ENCODE measurements at places on chromosomes 4 and X.
A peak's percentile ranks its signal among the peaks of the same experiment; 100 is the strongest.

GRCh38 chr4:115187136-115187535, 73.7 kb upstream of the NDST4 start:
- DNase-seq, result no peak

- DNase-seq, result no peak
Measured at GRCh38 chrX:78658845-78659744, at the start of gene RTL3. Gene RTL3 (minus strand): TSS chrX:78659328. CDS start chrX:78658420, 908 bp downstream.

GRCh38 chr4:154868414-154869194, 87.5 kb downstream of the RBM46 start:
- no peak for DNase-seq

DNA sequence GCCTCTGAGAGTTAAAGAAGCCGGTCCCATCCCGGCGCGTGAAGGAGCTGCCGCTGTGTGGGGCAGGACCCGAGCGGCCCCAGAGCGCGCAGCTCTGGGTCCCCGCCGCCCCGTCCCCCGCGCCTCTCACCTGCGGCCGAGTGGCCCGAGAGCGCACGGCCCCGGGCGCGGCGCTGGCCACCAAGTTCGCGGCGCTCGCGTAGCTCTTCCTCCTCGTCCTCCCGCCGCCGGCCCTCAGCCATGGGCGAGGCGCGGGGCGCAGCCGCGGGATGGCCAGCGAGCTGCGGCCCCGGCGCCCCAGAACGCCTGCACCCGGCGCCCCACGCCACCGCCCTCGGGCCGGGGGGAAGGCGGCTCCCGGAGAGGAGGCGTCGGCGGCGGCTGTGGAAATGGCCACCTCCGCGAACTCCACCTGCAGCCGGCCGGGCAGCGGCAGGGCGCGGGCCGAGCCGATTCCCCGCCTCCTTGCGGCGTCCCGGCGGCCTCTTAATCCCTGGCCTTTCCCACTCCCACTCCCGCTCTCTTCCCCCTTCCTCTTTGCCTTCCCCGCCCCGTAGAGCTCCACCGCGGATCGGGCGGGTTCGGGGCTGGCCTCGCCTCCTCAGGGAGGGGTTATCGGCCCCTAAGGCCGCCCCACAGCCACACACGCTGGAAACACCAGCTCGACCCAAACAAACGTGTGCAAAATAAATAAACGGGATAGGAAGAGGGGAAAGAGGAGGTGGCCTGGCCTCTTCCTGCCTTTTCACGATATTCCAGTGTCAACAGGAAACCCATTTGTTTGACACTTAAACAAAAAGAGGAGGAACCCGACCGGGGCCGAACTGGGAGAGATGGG, at the start of gene SH3D19:
TSS of gene SH3D19 (minus strand) at position 495 of the 838 bp plus-strand sequence. CDS start at position 242, 253 bp downstream.
- DNase-seq, result no peak

DNA sequence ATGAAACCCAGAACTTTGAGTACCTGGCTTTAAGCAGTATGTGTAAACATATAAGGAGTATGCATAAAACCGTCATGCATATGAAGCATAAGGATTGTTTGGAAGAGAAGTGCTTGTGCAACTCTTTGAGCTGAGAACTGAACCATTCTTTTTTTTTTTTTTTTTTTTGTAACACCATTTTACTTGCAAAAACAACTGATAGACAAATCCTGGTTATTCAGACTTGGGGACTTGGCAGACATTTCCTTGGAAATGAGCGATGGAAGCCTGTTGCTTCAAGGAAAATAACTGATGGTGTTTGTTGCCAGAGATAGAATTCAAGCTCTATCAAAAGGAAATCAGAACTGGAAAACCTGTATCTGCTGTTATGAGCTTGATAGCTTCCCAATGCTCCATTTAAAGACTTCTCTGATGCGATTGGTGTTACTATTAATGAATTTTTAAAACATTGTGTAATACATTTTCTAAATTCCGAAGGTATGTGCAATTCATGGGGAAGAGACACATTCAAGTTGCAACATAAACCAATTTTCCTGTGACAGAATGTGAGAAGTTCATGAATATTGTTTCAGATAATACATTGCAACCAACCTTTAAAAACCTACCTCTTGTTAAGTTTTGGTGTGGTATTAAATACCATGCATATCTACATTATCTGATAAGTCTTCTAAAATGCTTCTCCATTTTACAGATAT, 47.0 kb upstream of the FAT1 start:
- no peak for DNase-seq

- DNase-seq, result no peak
Measured at GRCh38 chr4:10664408-10664807, 20.2 kb downstream of the CLNK start.

DNA sequence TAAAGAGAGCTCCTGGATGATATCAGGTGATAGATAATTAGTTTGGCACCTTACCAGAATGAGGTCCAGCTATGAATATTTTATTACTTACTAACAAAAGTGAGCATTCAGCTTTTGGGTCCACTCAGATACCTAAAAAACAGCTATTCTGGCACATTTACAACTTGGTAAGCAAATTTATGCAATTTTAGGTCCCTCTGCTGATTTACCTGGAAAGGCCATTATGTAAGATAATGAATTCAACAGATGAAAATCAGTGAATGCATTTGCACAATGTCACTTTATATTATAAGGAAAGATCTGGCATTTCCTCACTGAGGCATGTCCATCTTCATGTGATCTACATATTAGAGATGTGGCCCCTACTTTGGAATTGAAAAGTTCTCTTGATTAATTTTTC, 517.0 kb downstream of the SPRY1 start:
- DNase-seq, result no peak

GRCh38 chrX:22310779-22311178, 38.1 kb downstream of the CBLL2 start:
- no peak for DNase-seq

DNA sequence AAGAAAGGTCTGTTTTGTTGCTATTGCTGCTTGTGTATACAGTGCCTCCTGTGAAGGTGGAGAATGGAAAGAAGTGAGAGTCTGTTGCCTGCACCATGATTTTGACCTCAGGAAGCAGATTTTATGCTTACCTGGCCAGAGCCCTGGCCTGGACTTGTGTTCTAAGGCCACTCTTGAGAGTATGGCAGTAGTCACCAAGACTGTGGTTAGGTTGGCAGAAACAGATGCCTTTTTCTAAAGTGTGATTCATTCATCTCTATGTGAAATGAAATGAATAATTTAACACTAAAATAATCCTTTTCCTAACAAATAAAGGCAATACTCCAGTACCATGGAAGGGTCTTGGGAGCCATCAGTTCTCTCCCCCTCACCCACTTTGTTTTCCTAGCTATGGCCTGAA, 161.8 kb downstream of the DCLK2 start:
- DNase-seq, result no peak

DNA sequence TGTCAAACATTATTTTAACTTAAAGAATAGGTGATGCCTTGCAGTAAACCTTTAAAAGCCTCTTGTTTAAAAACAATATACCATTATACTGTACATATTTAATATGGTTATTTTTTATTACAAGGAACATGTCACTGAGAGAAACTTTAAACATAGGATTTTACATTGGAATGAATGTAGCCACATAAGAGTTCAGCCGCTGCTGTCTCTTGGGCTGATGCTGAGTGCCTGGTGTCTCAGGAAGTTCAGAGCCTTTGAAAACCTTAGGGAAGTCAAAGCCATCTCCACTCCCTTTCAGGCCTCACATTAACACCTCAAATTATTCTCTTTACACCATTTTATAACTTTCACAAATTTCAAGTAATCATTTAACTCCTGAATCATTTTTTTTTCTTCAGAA, 93.5 kb upstream of the DKK2 start:
- no peak for DNase-seq

GRCh38 chr4:185016946-185017758, 1.1 kb upstream of the HELT start:
- no peak for DNase-seq

DNA sequence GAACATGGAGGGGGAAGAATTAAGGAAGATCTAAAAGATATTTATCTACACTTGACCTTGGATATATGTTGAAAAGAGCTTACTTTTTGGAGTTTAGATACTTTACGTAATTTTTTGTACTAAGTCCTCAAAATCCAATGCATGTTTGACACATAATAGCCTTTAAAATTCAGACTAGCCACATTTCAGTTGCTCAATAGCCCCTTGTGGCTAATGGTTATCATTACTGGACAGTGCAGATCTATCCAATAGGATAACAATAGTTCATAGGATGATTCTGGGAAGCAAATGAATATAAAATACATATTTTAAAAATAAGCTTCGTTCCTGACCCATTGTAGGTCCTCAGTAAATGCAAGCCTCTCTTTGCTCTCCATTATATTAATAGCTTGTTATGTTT, 13.8 kb downstream of the AP1AR start:
- DNase-seq, result peak; percentile 10

GRCh38 chrX:73831500-73831899, 268.5 kb downstream of the CHIC1 start:
- peak; percentile 61 for DNase-seq

- no peak for DNase-seq
Measured at GRCh38 chrX:101744085-101744484, 84.4 kb upstream of the ARMCX2 start.

- DNase-seq, result no peak
Measured at GRCh38 chrX:96837808-96838207, 45.9 kb upstream of the RPA4 start.

DNA sequence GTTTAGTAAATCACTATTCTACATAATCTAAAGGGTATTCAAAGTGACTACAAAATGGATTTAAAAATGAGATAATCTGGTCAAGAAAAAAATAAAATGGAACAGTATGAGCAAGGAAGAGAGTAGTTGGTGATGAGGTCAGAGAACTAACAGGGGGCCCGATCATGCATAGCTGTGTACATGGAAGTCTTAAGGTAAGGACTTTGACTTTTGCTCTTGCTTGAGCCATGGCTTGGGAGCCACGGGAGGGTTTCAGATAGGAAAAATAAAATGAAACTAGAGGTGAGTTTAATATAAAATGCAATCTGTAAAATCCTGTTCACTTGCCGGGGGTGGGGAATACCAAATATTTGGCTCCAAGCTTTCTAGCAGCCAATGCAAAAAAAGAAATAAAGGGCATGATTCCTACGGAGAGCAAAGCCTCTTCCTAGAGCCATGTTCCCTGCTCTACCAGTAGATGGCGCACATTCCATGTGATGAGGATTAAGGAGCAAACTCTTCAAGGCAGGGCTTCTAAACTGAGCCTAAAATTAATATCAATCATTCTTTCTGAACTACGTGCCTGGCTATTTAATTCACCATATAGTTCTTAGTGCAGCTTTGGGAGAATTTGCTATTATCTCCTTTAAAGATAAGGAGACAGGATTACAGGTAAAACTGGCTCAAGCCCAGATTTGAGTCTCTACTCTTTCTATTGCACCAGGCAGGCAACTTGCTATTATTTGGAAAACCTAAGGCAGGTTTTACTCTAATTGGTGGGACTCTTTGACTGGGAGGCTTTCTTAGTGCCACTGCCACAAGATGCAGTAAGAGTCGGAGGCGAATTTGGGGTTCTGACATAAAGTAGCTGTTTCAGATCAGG, 6.8 kb upstream of the CLCN5 start:
- DNase-seq, result peak; percentile 26

DNA sequence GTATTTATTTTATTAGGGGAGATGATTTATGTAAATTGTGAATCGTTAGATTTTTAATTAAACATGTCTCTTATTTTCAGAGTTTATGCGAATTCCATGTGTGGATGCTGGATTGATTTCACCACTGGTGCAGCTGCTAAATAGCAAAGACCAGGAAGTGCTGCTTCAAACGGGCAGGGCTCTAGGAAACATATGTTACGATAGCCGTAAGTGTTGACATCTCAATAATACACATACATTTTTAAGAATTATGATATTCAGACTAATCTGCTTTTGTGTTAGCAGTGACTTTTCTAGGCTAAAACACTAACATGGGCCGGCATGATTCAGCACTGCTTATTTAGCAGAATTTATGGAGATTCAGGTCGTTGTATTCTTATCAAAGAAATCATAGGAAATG, 91.2 kb downstream of the RAP1GDS1 start:
- no peak for DNase-seq

DNA sequence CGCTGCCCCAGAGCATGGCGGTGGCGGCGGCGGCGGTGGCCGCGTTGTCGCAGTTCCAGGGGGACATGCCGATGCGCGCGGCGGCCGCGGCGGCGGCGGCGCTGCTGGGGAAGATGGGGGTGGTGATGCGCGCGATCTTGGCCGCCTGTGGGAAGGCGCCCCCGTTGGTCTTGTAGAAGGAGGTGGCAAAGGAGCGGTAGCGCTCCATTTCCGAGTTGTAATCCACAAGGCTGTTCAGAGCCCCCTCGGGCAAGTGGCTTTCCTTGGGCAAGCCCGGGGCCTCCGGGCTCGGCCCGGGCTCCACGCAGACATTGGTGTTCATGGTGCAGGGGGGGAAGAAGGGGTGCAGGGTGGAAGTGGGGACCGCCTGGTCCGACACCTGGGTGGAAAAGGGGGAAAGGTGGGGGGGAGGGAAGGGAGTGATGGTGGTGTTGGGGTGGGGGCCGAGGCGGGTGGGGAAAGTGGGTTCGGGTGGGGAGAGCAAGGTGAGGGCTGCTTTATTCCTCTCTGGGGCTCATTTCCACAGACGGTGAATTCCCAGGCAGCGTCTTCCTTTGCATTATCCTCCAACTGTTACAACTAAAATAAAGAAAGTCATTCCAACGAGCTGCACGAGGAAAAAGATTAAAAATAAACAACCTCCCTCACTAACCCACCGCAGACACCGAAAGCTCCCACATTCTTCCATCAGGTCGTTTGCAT, 3.1 kb downstream of the CXXC4 start:
- no peak for DNase-seq

DNA sequence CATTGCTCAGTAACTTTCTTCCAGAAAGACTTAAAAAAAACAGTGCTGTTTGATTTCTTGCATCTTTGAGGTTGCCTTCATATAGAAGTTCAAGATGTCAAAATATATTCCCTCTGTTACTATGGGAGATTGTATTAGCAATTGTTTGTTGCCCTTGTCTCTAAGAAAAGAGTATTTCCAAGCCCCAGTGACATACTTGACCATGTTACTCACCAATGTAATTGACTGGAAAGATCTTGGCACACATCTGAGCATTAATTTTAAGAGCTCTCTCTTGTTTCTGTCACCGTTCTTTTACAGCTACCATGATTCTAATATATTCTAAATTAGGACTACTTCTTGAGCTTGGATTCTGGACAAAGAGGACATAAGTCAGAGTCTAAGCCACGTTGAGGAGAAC, 902.7 kb upstream of the EPHA5 start:
- DNase-seq, result no peak

- peak; percentile 29 for DNase-seq
Measured at GRCh38 chrX:40120838-40121580, 23.3 kb upstream of the BCOR start.

DNA sequence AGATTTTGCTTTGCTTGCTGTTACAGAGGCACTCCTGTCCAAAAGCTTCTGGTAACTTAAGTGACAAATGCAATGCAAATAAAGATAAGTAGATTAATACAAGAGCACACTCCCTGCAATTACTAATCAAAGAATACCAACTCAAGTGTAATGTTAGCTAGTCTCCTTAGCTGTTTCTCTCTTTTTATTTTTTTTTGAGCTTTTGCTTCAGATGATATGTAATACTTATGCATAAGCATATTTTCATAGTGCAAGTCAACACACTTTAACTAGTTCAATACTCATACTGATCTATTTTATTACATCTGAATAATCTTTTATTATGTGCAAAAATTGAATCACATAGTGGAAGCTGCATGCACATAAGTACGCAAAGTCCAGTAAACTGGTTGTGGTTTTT, 2.7 kb downstream of the SLC7A11 start:
- DNase-seq, result no peak

All from AML-193 (cell line).